ENCODE measurements at places on chromosomes 3 and 15.
A peak's percentile ranks its signal among the peaks of the same experiment; 100 is the strongest.

DNA sequence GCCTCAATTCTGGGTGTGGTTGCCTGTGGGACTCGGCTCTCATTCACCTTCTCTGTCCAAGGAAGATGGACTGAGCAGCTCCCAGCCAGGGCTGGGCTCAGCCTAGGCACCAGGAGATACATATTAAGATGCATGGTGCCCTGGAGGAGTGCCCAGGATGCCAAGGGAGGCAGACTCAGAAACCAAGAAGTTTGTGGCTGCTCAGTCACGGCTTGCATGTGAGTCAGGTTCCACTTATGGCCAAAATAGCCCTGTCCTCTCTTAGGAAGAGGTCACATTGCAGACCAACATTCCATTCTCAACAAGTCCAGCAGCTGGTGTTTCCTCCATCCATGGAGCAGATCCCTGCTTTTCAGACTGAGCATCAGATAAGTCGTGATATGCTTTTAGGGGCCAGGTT lies 21.8 kb downstream of the CDCP1 start:
- no peak for DNase-seq

DNA sequence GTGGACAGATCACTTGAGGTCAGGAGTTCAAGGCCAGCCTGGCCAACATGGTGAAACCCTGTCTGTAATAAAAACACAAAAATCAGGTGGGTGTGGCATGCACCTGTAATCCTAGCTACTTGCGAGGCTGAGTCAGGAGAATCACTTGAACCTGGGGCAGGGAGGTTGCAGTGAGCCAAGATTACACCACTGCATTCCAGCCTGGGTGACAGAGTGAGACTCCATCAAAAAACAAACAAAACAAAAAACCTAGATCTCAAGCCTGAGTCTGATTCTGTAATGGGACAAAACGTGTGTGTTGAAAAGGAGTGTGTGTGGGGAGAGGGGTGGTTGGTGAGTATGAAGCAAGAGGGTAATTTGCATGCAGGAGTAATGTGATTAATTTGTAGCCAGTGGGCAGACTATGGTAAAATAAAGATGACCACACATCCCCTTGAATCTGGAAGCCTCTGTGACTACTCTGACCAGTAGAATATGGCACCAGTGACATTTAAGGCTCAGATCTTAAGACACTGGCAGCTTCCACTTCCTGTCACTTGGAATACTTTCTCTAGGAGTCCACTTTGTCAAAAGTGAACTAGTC lies 18.4 kb upstream of the OPA1 start:
- no peak for DNase-seq

DNA sequence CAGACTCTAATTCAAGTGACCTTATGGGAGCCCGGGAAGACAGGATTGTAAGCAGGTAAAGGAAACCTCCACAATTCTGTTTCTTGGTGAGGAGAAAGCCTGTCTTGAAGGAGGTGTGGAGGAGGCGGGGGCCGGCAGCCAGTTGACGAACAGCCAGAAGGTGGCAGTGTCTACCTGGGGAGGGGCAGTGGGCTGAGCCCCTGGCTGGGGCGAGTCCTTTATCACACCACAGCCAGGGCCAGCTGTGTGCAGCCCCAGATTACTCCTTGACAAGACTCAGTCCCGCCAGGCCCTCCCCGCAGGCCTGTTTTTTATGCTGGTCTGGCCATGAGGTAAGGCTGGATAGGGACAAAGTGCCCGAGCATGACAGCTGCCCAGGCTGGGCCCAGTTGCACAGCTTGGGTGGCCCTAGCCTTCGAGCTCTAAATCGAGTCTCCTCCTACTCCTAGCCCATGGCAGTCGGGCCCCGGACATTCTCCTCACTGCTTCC lies 40.9 kb upstream of the IDH2 start:
- DNase-seq: peak; percentile 24

DNA sequence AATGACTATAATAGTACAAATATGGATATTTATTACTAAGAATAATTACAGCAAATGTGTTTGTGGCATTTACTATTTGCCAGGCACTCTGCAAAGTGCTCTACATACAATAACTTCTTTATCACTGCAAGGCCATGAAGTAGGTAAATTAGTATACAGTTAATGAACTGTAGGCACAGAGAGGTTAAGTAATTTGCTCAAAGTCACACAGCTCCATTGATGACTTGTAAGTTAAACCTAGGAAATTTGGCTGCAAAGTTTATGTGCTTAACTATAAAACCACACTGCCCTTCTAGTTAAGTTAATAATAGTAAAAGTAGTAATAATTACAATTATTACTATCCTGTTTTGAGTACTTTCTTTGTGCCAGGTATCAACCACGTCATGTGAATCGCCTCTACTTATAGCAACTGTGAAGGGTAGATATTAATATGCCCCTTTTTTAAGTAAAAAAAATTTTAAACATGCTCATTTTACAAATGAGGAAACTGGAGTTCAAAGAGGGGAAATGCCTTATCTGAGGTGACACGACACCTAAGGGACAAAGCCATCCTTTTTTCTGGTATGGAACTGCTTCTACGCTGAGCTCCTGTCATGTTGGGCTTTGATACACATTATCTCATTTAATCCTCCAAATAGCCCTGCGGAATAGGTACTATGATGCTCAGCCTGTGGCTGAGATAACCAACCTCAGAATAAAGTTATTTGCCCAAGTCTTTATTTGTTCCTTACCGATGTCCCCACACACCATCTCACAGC lies 8.5 kb downstream of the BHLHE40 start:
- DNase-seq: no peak

- DNase-seq: no peak
Observed at GRCh38 chr15:94480289-94480834, 249.0 kb downstream of the MCTP2 start.

- DNase-seq: no peak
Observed at GRCh38 chr3:72336821-72337479, 511.3 kb downstream of the SHQ1 start.

- peak; percentile 18 for DNase-seq
Observed at GRCh38 chr3:49554633-49555265, 472 bp downstream of the BSN start.

- DNase-seq: no peak
Observed at GRCh38 chr3:105328338-105328730, 38.4 kb upstream of the ALCAM start.

DNA sequence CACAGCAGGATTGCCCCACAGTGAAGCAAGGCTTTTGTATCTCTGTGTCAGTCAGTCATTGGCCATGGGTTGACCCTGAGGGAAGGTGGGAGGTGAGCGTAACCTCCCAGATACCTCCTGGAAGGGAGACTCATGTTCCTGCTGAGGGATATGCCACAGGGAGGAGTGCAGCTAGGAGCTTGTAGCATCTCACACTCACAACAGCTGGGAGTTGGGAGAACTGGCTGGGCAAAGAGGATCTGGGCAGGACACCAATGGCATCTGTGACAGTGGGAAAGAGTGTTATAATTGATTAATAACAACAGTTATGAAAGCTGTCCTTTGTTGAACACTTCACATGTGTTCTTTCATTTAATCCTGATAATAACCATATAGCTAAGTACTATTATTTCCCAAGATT lies 171.0 kb downstream of the TLE3 start:
- DNase-seq: no peak

- DNase-seq: no peak
Observed at GRCh38 chr15:67504796-67505195, 16.1 kb upstream of the C15orf61 start.

DNA sequence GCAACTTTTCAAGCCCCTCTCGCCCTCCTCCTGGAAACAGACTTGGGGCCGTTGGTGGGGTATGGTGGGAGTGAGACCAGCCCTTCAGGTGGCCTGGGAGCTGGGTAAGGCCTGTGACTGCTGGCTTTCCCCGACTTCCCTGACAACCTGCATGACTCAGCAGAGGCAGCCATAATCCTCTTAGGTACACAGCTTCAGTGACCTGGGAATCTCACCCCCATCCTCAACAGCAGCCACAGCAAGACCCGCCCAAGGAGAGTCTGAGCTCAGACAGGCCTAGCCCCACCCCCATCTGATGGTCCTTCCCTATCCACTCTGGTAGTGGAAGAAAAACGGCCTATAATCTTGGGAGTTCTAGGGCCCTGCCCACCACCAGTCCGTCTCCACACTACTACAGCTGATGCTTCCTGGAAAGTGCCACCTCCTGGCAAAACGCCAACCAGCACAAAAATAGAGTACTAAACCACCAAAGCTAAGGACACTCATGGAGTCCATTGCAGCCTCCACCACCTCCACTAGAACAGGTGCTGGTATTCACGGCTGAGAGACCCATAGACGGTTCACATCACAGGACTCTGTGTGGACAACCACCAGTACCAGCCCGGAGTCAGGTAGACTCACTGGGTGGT lies 13.1 kb upstream of the SLC27A2 start:
- DNase-seq: no peak

- DNase-seq: no peak
Observed at GRCh38 chr3:174126990-174127758, 729.6 kb downstream of the NLGN1 start.

All from activated CD8-positive, alpha-beta memory T cell treated with anti-CD3 and anti-CD28 coated beads for 48 hours (primary cell).